Smooth muscle cell of the pulmonary artery (primary cell): ENCODE measurements at places on chromosomes 6 and 20. TPM values are rescaled to one million over a fixed set of nuclear protein-coding genes. Genes with fewer than 3 reads are reported as not detected.

The ZBTB12 gene
- total RNA-seq = 7.6 and 9.8 TPM in 2 replicates

The FAM217B gene
- total RNA-seq = 3.5 and 3.7 TPM in 2 replicates

The SNAI1 gene
- total RNA-seq = 1.4 and 2.3 TPM in 2 replicates

The TLDC2 gene
- not detected in 2 replicates for total RNA-seq

The QKI gene
- total RNA-seq = 120 and 154 TPM in 2 replicates

The CALHM4 gene
- total RNA-seq = 0.20 TPM in 1 of 2 replicates, not detected in the other

The SRSF12 gene
- total RNA-seq = 0.03 and 0.33 TPM in 2 replicates

The HLA-DPA1 gene
- total RNA-seq = 0.17 and 3.8 TPM in 2 replicates

The GPX5 gene
- not detected in 2 replicates for total RNA-seq

The OPRL1 gene
- 2.3 and 2.4 TPM in 2 replicates for total RNA-seq

The ZNF311 gene
- 0.99 and 1.3 TPM in 2 replicates for total RNA-seq

The EDEM2 gene
- total RNA-seq = 80.0 and 101 TPM in 2 replicates

The KCNG1 gene
- 3.2 and 18.6 TPM in 2 replicates for total RNA-seq

The GNMT gene
- total RNA-seq = 0.13 and 0.36 TPM in 2 replicates

The CST5 gene
- not detected in 2 replicates for total RNA-seq

The WASF1 gene
- total RNA-seq = 6.6 and 8.3 TPM in 2 replicates

The MYBL2 gene
- 1.3 and 2.4 TPM in 2 replicates for total RNA-seq

The OR2H2 gene
- not detected in 2 replicates for total RNA-seq

The HFE gene
- 20.3 and 29.6 TPM in 2 replicates for total RNA-seq

The F13A1 gene
- not detected in 2 replicates for total RNA-seq

The GJA10 gene
- not detected in 2 replicates for total RNA-seq

The ACOT13 gene
- 8.2 and 8.7 TPM in 2 replicates for total RNA-seq
